ENCODE measurements at places on chromosomes 4 and X.

GRCh38 chr4:123997776-123998449 is 601.3 kb downstream of the SPRY1 start:
- DNase-seq = no peak

- DNase-seq = no peak
Measured at GRCh38 chrX:39652336-39652735, 445.4 kb downstream of the BCOR start.

GRCh38 chr4:28822163-28822562 is 1898.0 kb upstream of the PCDH7 start:
- no peak for DNase-seq

DNA sequence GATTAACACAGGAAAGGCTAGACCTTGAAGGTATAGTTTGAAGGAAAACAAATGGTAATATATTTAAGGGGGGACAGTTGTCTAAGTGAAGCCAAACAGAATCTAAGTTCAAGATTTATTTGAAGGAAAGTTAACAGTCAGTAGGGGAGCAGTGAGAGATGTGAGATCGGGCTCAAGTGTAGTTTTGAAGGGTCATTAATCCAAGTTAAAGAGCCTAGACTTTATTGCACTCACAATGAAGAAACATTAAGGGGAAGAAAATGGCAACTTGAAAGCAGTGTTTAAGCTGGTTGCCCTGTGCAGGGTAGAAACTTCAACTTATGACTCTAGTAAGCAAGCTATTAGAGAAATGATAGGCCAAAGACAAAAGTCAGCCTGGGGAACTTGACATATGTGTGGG is 1952.2 kb downstream of the PCDH7 start:
- DNase-seq = no peak

DNA sequence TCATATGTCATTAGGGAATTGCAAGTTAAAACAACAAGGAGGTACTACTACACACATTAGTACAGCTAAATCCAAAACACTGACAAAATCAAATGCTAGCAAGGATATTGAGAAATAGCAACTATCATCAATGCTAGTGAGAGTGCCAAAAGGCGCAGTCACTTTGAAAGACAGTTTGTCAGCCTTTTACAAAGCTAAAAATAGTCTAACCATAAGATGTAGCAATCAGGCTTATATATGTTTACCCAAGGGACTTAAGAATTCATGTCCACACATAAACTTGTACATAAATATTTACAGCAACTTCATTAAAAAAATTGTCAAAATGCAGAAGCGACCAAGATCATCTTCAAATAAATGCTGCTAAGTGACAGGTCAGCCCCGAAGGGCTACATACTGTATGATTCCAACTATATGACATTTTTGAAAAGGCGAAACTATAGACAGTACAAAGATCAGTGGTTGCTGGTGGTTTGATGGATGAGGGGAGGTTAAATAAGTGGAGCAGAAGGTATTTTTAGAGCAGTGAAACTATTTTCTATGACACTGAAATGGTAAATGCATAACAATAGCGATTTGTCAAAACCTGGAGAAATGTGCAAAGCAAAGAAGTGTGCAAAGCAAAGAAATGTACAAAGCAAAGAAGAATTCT is 704.8 kb downstream of the ARAP2 start:
- no peak for DNase-seq

Data from iPS DF 6.9 (cell line).